ENCODE measurements at places on chromosomes 11 and 22.

GRCh38 chr11:134055029-134055428 is 13.8 kb upstream of the JAM3 start:
- peaks cover 39% of the 10 kb centered on the region for H3K4me1 ChIP-seq
- H3K36me3 ChIP-seq, result peaks cover 4% of the 10 kb centered on the region
- peaks cover 16% of the 10 kb centered on the region for H3K27me3 ChIP-seq
- DNase-seq, result no peak

GRCh38 chr22:50305923-50306566 is 1.4 kb downstream of the PLXNB2 start:
- H3K36me3 ChIP-seq, result no peaks in the 10 kb centered on the region
- peak overlapping the region; percentile 73 for H3K4me3 ChIP-seq
- no peak for DNase-seq
- peaks cover 40% of the 10 kb centered on the region for H3K4me1 ChIP-seq

- H3K36me3 ChIP-seq, result no peaks in the 10 kb centered on the region
- H3K4me3 ChIP-seq, result no peak overlapping the region
- no peaks in the 10 kb centered on the region for H3K4me1 ChIP-seq
- H3K27ac ChIP-seq, result no peak overlapping the region
- no peak for DNase-seq
- no peaks in the 10 kb centered on the region for H3K27me3 ChIP-seq
Measured at GRCh38 chr11:70537576-70538571, 139.5 kb downstream of the CTTN start.

GRCh38 chr11:96185220-96185768 is 157.7 kb downstream of the MAML2 start:
- no peaks in the 10 kb centered on the region for H3K27me3 ChIP-seq
- H3K4me3 ChIP-seq, result no peak overlapping the region
- no peak for DNase-seq

DNA sequence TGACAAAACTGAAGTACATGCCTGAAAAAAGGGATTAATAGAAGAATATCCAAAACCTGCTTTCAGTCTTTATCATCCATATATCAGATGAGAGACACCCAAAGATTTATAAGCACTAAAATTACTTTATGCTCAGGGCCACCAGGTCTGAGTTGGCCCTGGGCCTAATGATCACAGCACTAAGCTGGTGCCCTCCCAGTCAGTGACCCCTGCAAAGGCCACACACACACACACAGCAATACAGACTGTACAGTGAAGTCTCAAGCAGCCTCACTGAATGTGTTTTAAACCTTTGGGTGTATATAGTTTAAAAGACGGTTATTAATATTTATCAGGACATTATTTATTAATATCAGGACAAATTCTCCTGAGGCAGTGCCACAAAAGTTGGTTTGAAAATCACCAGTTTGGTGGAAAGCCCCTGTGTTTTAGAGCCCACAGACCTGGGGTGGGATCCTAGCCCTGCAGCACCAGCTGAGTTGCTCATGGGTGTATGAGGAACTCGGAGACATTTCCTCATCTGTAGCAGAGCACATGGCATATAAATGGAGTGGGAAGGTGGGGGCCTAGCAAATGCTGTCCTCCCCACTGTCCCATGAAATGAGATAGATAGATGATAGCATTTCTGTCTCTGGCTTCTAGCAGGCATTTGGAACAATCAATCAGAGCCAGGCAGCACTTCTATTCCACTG is 48.4 kb upstream of the HORMAD2 start:
- peaks cover 2% of the 10 kb centered on the region for H3K36me3 ChIP-seq
- no peak for DNase-seq
- H3K4me3 ChIP-seq, result no peak overlapping the region
- no peak overlapping the region for H3K27ac ChIP-seq

DNA sequence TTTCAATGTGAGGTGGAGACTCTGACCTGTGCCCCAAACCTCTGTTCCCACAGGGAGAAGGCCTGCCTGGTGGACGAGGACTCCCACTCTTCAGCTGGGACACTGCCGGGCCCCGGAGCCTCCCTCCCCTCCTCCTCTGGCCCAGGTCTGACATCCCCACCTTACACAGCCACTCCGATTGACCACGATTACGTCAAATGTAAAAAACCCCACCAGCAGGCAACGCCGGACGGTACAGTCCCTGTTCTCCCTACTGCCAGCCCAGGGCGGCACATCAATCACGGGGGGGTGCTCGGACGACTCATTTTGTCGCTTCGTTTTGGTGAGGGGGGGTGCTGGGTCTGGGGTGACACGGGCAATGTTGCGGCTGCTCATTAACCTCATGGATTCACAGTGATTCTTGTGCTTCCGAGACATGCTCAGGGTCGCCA is 83.3 kb upstream of the SUSD2 start:
- no peaks in the 10 kb centered on the region for H3K4me1 ChIP-seq
- no peak for DNase-seq
- H3K27ac ChIP-seq, result no peak overlapping the region
- H3K27me3 ChIP-seq, result no peaks in the 10 kb centered on the region
- H3K36me3 ChIP-seq, result peaks cover 45% of the 10 kb centered on the region

DNA sequence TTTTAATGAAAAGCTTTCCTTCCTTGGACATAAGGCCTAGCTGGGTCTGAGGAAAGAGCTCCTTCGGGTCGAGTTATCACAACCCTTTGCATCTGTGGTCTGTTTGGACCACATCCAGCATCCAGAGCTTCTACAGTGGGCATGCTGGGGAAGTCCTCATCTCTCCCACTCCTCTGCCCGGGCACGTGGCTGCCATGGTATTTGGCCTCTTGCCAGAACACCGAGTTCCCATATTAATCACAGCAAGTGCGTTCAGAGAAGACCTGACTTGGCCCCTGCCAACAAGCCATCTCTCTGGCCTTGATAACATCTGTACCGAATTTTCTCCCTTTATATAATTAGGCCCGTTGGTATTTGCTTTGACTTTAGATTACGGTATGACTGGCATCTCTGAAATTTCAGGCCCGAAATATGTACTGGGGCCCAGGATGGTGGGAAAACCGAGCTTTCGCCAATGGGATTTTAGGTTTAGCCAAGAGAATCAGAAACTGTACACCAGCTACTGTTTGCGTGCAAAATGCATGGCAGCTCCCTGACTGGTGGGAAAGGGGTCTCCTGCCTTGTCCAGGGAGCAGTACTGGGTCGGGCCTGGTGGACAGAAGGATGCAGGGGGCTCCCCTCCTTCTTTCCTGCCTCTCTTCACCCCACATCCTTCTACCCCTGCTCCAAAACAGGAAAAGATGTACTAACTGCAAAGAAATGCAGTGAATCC is 90.0 kb downstream of the MICAL2 start:
- no peak overlapping the region for H3K27ac ChIP-seq
- H3K4me1 ChIP-seq, result peaks cover 57% of the 10 kb centered on the region
- H3K4me3 ChIP-seq, result no peak overlapping the region
- H3K27me3 ChIP-seq, result no peaks in the 10 kb centered on the region

DNA sequence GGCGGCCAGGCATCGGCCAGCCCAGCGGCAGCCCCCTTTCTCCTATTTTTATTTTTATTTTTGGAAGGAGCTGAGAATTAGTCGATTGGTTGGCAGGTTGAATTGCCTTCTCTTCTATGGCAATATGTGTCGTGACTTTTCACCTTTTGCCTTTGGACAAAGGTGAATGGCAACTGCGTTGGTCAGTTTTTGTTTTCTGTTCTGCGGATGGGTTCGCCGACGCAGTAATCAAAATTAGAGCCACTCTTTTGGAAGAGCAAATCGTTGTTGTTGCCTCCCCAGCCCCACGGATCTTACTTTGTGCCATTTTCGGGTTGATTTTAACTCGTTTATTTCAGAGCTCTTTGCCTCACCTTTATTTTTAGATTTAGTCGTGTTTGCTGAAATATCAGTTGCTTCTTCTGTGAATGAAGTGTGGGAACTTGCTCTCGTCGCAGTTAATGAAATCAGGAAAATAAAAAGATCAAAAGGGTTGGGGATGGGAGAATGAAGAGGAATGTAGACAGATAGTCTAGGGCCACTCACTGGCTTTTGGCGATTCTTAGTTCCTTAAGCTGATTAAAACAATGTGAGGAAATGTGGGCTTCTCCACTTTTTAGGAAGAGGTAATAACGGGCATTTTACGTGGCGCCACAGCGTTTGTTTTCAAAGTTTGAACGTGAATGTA is 1.6 kb downstream of the CECR2 start:
- DNase-seq, result no peak
- H3K4me3 ChIP-seq, result peak overlapping the region; percentile 13
- H3K36me3 ChIP-seq, result no peaks in the 10 kb centered on the region
- H3K4me1 ChIP-seq, result peaks cover 15% of the 10 kb centered on the region
- H3K27me3 ChIP-seq, result peaks cover 49% of the 10 kb centered on the region
- H3K27ac ChIP-seq, result no peak overlapping the region

DNA sequence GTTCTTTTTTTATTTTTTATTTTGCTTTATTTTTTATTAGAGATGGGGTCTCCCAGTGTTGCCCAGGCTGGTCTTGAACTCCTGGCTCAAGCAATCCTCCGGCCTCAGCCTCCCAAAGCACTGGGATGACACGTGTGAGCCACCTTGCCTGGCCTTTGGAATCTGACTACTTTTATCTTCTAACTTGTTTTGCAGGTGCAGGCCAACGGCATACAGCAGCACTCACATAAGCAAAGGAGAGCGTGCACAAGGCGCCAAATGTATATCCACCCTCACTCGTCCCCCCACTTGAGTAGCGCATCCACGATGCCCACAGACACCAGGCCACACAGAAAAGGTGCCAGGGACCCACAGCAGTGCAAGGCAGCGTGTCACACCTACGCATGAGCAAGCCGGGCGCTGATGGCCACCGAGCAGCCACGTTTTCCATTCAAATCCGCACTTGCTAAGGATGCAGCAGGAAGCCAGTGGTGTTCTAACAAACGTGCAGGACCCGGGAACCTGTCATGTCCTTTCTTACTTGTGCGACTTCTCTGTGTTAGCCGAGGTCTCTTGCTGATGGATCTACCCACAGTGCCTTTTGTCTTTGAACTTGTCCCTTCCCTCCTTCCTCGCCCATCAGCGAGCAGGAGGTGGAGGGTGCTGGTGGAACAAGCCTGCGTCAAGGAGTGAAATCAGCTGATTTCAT is 5.9 kb downstream of the ASCL2 start:
- no peak overlapping the region for H3K4me3 ChIP-seq
- H3K27me3 ChIP-seq, result peaks cover 7% of the 10 kb centered on the region
- no peak for DNase-seq
- H3K36me3 ChIP-seq, result no peaks in the 10 kb centered on the region
- no peak overlapping the region for H3K27ac ChIP-seq
- H3K4me1 ChIP-seq, result peaks cover 33% of the 10 kb centered on the region

- H3K27me3 ChIP-seq, result peaks cover 11% of the 10 kb centered on the region
- H3K4me1 ChIP-seq, result no peaks in the 10 kb centered on the region
- H3K4me3 ChIP-seq, result no peak overlapping the region
- no peak overlapping the region for H3K27ac ChIP-seq
- H3K36me3 ChIP-seq, result no peaks in the 10 kb centered on the region
Measured at GRCh38 chr11:11505190-11505589, 116.6 kb downstream of the GALNT18 start.

- H3K27me3 ChIP-seq, result no peaks in the 10 kb centered on the region
- H3K36me3 ChIP-seq, result no peaks in the 10 kb centered on the region
- H3K4me3 ChIP-seq, result no peak overlapping the region
- DNase-seq, result no peak
- no peak overlapping the region for H3K27ac ChIP-seq
Measured at GRCh38 chr11:31770011-31770700, 41.0 kb downstream of the PAX6 start.

GRCh38 chr11:128667873-128668272 is 26.0 kb upstream of the FLI1 start:
- H3K36me3 ChIP-seq, result no peaks in the 10 kb centered on the region
- no peak overlapping the region for H3K4me3 ChIP-seq
- peaks cover 24% of the 10 kb centered on the region for H3K27me3 ChIP-seq
- peaks cover 6% of the 10 kb centered on the region for H3K4me1 ChIP-seq
- DNase-seq, result no peak
- no peak overlapping the region for H3K27ac ChIP-seq

GRCh38 chr22:19870153-19871022 is 15.7 kb upstream of the GNB1L start:
- no peak overlapping the region for H3K4me3 ChIP-seq
- no peaks in the 10 kb centered on the region for H3K27me3 ChIP-seq
- no peak overlapping the region for H3K27ac ChIP-seq
- no peaks in the 10 kb centered on the region for H3K36me3 ChIP-seq

- DNase-seq, result no peak
- no peaks in the 10 kb centered on the region for H3K4me1 ChIP-seq
- H3K27ac ChIP-seq, result no peak overlapping the region
- H3K27me3 ChIP-seq, result peaks cover 5% of the 10 kb centered on the region
- no peaks in the 10 kb centered on the region for H3K36me3 ChIP-seq
- no peak overlapping the region for H3K4me3 ChIP-seq
Measured at GRCh38 chr11:109929308-109929707, 163.9 kb upstream of the ZC3H12C start.

- H3K4me3 ChIP-seq, result no peak overlapping the region
- no peak for DNase-seq
- no peaks in the 10 kb centered on the region for H3K4me1 ChIP-seq
- no peaks in the 10 kb centered on the region for H3K36me3 ChIP-seq
- H3K27ac ChIP-seq, result no peak overlapping the region
Measured at GRCh38 chr11:22133776-22134175, 59.1 kb upstream of the ANO5 start.

- H3K4me3 ChIP-seq, result no peak overlapping the region
- peaks cover 6% of the 10 kb centered on the region for H3K4me1 ChIP-seq
- peaks cover 4% of the 10 kb centered on the region for H3K27me3 ChIP-seq
- no peak overlapping the region for H3K27ac ChIP-seq
Measured at GRCh38 chr11:72123117-72123653, 10.7 kb upstream of the ANAPC15 start.
